ENCODE measurements at places on chromosomes 6 and 20. TPM values are rescaled to one million over a fixed set of nuclear protein-coding genes. Genes with fewer than 3 reads are reported as not detected.

The GSTA1 gene
- not detected for total RNA-seq

The EHMT2 gene
- total RNA-seq, result 98.5 TPM

The TP53TG5 gene
- total RNA-seq, result 1.6 TPM

The TRIM40 gene
- not detected for total RNA-seq

The TRIM38 gene
- total RNA-seq, result 2.5 TPM

The ANGPT4 gene
- total RNA-seq, result not detected

The C20orf141 gene
- not detected for total RNA-seq

The APCDD1L gene
- total RNA-seq, result not detected

The LATS1 gene
- 9.2 TPM for total RNA-seq

The OLIG3 gene
- total RNA-seq, result not detected

The KHDC1L gene
- not detected for total RNA-seq

The C6orf163 gene
- total RNA-seq, result not detected

Data from HT-29 (cell line).